Body of pancreas (tissue), 4 donors: ENCODE measurements at places on chromosomes 2 and 18. TPM values are rescaled to one million over a fixed set of nuclear protein-coding genes. Genes with fewer than 3 reads are reported as not detected.

DNA sequence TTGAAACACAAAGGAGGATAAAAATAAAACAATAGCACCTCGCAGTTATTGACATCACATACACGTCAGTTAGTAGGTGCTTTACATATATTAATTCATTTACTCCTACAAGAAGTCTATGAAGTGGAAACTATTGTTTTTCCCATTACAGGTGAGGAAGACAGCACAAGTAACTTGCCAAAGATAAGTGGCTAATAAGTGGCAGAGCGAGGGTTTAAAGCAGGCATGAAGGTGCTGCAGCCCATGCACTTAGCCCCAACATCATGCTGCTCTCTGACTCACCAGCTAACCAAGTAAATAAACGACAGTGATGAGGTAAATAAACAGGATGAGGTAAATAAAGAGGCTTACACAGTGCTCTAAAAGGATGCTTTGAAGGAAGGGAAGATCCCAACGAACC lies 498.6 kb upstream of the ZEB2 start:
- DNase-seq: no peak

GRCh38 chr2:212416086-212416485 lies 122.5 kb downstream of the ERBB4 start:
- DNase-seq: no peak

- no peak for DNase-seq
Observed at GRCh38 chr2:108614659-108615058, 80.4 kb downstream of the LIMS1 start.

DNA sequence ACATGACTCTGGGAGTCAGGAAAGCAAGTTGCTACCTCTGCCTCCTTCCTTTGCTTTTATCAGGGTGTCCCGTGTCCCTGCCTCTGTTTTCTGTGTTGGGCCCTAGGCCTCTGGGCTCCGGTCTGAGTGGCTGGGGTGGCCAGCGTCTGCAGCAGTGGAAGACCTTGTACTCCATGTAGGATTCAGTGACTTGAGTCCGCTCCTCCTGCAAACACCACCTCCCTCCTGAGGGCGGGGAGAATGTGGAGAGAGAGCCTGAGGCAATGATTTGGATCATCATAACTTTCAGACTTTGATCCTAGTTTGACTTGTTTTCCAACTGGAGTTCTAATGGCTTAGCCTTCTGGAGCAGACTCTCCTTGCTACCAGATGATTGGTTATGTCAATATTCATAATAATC lies 30.8 kb downstream of the ATP6V1C2 start:
- no peak for DNase-seq

RNF25 gene
- 14.8 TPM for total RNA-seq

- DNase-seq: no peak
Observed at GRCh38 chr2:85795331-85796045, 41.7 kb downstream of the ATOH8 start.

DNA sequence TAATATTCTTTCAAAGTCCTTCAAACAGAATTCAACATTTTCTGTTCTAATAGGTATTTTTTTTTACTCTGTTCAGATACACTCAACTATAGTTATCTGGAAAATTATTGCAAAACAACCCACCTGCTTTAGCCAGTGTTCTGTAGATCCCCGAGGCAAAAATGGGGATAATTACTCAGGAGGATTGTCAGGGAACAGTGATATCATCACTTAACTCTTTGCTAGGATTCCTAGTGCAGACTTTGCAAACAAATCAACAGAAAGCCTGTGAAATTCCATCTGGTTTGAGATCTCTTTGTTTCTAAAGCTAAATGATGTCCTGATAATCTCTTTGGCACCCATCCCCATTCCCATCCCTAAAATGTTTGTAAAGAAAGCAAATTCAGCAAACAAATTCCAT lies 413.6 kb upstream of the MEIS1 start:
- no peak for DNase-seq

DNA sequence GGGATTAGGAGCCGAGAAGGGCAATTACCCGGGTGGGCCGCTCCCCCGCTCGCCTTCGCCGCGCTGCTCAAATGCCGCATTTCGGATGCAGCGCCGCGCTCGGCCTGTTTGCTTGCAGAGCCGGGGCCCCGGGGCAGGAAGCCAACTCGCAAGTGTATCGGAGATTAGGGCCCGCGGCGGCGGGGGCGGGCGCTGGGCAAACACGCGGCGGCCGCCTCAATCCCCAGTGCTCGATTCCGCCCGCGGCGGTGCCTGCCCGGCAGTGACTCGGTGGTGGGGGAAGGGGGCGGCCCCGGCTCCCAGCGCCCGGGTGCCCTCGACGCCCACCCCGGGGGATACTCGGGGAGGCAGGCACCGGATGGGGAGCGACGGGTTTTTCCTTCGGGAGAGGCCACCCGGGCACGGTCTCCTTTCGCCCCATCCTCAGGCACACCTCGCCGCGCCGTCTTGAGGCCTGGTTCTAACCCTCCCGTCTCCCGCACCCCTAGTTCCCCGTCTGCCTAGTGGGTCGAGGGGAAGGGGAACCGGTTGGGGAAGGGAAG lies 26.6 kb upstream of the NOTO start:
- peak; percentile 86 for DNase-seq

DNA sequence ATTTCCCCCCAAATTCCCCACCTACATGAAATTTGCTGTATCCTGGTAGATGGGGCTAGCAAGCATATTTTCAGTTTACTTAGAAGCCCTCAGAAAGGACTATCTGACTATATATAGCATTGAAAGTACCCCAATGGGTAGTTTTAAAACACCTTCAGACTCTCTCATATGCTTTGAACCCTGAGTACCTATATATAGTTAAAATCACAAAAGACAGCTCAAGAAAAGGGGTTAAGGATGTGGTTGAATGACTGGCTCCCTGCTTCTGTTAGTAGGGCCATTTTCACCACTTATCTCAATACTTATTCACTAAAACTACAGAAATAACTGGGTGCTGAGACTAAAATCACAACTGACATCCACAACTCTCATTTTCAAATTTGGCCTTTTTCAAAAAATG lies 18.5 kb downstream of the WDPCP start:
- no peak for DNase-seq

- peak; percentile 34 for DNase-seq
Observed at GRCh38 chr2:56047136-56047535, 123.6 kb upstream of the EFEMP1 start.

CD207 gene
- not detected for total RNA-seq

DNA sequence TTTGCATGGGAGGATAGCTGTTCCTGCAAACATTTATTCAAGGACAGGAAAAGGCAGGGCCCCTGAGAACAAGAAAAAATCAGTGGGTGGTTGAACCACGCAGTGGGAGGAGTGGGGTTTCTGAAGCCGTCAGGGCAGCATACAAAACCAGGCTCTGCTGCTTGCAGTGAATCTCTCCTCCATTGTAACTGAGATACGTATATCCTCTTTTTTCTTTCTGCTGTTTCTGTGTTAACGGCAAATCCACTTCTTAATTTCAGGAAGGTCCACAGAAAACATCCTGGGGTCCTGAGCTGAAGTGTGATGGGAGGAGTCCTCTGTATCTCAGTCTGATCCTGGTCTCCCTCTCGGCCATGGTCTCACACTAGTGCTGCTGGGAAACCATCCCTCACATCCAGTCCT lies 27.2 kb upstream of the KCNF1 start:
- no peak for DNase-seq

CROCC2 gene
- not detected for total RNA-seq

SLC16A14 gene
- total RNA-seq: 0.99 TPM

CAB39 gene
- 32.3 TPM for total RNA-seq

MAB21L4 gene
- total RNA-seq: 0.26 TPM

ATP8B1 gene
- 41.5 TPM for total RNA-seq

- DNase-seq: no peak
Observed at GRCh38 chr2:119156891-119157773, 1.4 kb downstream of the C1QL2 start.

IL36G gene
- not detected for total RNA-seq

GRCh38 chr2:43736637-43737036 lies 37.2 kb upstream of the DYNC2LI1 start:
- DNase-seq: no peak

PDE11A gene
- 2.6 TPM for total RNA-seq

DNA sequence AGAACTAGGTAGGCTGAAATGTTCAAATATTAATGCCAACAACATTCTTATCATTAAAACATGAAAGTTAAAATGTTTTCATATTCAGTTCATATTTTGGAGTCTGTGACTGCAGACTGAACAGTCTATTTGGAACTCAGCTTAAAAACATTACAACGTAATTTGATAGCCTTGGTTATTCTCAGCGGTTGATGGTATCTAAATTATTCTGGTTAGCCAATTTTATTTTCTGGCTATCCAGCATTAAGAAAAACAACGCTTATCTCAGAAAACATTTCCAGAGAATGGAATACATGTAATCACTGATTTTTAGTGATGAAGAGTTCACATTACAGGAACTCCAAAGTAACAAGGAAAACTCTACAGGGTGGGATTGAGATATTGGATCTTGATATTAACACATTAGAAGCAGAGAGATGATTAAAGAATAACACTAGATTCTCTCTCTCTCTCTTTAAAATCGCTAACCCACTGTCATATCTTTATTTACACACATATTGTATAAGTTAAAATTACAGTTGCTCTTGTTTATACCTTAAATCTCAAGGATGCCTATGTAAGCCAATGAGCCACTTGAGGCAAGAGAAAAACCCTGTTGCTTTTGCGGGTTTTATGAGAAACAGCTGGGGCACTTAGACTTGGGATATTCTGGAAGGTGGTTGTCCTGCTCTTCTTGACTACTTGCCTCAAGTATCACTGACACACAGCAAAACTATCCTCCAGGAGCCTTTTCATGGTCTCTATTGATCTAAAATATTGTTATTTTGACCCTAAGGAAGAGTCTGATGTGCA lies 84.9 kb downstream of the ICOS start:
- DNase-seq: no peak

GRCh38 chr2:146246736-146247523 lies 1597.9 kb upstream of the ACVR2A start:
- no peak for DNase-seq

- DNase-seq: no peak
Observed at GRCh38 chr18:9824952-9825371, 60.8 kb upstream of the TXNDC2 start.

ALPG gene
- not detected for total RNA-seq

DNA sequence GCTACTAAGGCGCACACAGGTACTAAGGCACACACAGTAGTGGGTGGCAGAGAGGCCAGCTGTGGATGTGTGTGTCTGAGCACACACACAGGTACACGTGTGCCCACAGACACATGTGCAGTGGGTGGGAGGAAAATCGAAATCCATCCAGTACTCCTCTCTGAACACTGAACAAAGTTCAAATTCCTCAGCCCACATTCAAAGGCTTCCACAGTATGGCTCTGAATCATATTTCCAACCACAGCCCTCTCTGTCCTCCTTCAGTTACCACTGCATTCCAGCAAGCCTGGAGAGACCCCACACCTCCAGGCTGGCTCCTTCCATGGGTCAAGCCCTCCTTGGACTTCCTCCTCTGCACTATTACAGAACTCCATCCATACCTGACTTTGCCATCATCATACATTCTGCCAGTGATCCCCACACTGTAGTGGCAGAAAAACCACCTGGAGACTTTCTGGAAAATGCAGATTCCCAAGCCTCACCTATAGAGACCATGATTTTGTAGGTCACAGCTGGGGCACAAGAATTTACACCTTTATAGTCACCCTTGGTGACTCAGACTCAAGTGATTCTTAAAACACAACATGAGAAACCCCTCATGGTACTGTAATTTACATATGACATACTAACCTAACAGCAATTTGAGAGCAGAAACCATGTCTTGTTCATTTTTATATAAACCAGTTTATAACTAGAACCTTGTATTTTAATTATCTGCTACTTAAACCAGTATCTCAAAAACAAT lies 31.4 kb downstream of the EPG5 start:
- no peak for DNase-seq

DNA sequence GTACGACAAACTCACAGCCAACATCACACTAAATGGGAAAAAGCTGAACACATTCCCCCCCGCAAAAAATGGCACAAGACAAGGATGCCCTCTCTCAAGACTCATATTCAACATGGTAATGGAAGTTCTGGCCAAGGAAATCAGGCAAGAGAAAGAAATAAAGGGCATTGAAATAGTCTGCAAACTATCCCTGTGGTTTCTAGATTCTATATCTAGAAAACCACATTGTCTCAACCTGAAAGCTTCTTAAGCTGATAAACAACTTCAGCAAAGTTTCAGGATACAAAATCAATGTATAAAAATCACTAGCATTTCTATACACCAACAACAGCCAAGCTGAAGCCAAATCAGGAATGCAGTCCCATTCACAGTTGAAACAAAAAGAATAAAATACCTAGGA lies 294.6 kb upstream of the CYP26B1 start:
- no peak for DNase-seq

GRCh38 chr2:62803961-62804360 lies 98.4 kb downstream of the EHBP1 start:
- DNase-seq: no peak
